ENCODE measurements at places on chromosomes 4 and X.

GRCh38 chr4:98530572-98530971, 127.8 kb downstream of the TSPAN5 start:
- no peak for DNase-seq

DNA sequence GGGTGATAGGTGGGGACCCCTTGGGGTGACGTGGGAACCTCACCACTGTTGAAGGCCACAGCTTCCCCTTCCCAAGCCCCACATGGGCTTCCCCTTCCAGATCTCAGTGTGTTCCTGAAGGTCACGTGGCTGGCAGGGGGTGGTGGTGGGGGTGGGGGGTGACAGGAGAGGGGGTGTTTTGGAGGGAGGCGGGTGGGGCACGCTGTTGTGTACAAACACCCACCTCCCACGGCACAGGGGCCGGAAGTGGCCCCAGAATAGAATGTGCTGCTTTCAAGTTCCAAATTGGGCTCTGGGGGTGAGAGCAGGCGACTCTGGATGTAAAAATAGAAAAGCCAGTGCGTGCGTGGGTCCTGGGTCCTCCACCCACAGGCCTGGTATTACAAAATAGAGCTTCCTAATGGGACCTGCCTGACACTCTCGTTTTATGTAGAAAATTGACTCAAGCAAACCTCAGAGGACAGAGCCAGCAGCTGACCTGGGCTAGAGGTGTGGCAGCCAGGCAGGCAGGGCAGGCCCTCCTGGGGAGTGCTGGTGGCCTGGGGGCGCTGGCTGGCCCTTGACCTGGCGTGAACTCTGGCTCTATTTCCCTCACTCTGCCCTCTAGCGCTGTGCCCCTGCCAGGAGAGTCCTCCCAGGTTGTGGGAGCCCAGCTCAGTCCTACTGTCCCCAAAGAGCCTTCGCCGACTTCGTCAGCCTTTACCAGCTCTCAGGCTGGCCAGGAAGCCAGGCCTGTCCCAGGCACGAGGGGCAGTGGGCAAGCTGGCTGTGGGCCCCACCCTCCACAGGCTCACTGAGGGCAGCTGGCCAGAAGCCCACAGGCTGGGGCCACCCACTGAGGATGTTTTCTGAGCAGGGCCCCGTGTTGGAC, 5.4 kb upstream of the SH3BP2 start:
- no peak for DNase-seq

DNA sequence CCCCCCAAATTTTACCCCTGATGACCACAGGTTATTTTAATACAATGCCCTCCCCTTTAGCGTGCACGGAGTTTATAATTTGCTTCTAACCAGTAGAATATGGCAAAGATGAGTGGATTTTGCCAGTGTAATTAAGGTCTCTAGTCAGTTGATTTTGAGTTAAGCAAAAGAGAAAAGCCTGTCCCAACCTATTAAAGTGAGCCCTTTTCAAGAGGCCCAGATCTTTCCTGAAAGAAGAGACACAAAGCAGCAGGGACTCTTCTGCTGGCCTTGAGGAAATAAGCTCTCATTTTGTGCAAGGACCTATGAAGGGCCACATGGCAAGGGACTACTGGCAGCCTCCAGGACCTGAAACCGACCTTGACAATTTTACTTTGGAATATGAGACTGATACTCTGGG, 61.9 kb upstream of the GABRG1 start:
- no peak for DNase-seq

DNA sequence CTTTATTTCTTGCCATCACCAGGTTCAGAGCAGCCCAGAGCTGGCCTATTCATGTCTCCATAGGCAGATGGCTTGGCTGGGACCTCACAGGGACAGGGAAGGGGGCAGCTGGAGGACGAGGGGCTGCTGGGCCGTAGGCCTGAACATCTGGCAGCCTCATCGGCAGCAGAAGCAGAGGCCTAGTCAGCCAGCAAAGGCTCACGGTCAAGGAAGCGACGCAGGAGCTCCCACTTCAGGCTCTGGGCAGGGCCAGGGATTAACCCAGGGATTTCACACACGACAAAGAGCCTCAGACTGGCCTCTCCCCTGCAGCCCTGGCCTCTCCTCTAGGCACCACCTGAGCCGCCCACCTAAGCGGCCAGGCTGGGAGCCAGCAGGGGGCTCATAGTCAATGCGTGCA, 46.0 kb upstream of the MAN2B2 start:
- no peak for DNase-seq

DNA sequence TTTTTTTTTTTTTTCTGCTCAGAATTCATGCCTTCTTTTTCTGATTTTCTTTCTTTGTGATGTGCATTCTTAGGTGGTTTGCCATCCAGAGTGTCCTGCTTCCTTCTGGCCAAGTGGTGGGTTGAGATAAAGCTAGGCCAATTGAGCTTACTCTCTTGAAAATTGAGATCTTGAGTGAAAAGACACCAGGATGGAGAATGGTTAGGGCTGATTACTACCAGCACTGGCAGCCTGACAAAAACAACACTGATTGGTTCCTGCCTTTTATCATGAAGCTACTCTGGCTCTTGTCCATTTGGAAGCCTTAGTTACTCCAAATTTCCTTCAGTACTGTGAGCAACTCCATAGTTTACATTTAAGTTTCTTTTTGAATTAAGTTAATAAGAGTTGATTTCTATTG, 404.0 kb downstream of the PPARGC1A start:
- DNase-seq: no peak

- DNase-seq: no peak
Measured at GRCh38 chrX:150536455-150537116, 31.8 kb upstream of the MTM1 start.

DNA sequence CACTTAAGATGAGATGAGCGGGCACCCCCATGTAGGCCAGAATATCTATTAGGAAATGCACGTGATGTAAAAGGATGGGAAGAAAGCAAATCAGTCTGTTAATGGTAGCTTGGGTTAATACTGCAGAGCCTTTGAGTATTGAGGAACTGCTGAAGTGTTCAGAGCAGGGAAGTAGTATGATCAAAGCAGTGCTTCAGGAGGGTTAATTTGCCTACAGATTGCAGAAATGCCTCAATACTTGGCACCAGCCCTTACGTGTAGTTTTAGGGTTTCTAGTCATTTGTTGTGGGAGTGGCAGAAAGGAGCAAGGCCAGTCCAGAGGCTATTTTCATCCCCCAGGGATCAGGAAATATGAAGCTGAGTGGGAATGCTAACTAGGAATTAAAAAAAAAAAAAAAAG, 19.7 kb downstream of the ZFX start:
- DNase-seq: no peak

DNA sequence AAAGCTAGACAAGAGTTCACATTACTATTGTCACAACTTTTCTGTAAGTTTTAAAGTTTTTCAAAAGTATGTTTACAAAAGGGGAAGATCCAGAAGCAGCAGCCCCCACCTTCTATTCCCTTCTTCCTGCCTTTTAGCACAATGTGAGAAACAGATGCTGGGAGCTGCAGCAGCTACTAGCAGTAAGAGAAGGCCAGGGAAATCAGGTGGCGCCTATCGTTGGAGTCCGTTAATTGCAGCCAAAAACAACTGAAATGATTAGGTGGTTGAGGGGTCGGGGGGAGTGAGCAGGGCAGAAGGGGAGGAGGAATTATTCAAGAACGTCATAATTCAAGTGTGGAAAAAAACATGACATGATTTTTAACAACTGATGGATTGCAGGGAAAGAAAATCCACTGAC, 27.4 kb downstream of the FRYL start:
- no peak for DNase-seq

GRCh38 chr4:76002176-76002575, 5.1 kb downstream of the CXCL9 start:
- no peak for DNase-seq

DNA sequence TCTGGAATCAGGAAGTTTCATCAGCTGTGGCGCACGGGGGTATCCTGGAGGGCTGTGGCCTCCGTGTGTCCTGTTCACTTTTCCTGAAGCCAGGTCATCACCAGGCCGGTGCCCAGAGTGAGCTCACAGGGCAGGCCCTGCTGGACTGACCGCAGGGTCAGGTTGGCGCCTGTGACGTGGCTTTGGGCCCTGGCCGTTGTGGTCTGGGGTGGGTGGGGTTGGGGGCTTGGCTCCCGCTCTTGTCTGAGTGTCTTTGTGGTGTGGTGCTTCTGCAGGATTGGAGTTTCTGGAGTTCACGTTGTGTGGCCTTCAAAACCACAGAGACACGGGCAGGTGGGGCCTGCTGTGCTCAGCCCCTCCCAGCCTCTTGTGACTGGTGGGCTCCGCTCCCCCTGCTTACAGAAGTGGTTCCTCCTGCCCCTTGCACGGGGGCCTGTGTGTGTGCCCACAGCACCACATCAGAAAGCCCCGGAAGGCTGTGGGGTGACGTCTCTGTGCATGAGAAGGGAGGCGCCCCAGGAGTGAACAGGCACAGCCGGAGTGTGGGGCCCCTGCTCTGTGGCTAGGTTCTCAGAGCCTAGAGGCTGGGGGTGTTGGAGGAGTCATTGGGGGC, 9.5 kb downstream of the RGS12 start:
- peak; percentile 49 for DNase-seq

DNA sequence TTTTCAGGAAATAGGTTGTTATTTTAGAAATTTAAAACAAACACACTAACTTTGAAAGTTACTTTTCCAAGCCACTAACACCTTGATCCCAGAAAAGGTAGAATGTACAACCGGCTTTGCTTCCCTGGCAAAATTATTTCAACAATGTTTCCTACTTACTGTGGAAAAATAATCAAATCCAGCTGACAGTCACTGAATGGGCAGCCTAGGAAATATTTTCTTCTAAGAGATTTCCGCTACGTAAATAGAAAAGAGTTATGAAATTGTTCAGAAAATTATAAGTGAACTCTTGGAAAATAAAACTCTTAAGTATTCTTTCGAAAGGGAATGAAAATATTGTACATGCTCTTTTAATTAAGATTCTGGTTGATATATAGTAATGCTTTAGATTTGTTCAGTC, 195.7 kb downstream of the GASK1B start:
- no peak for DNase-seq

DNA sequence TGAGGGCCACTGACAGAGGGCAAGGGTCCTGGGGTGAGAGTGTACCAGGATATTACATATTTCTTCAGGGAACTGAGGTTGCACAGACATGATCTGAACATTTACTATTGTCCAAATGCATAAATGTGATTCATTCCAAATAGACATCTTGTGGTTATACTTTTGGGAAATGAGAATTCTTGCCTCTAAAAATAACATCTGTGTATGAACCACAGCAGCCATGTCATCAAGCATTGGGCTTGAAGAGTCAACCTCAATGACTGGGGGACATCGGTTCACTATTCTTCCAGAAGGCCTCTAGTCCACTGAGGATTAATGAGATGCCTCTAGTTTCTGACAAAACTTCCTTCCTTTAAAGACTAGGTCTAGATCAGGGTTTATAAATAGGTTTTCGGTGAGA, 193.1 kb upstream of the GPC4 start:
- no peak for DNase-seq

- no peak for DNase-seq
Measured at GRCh38 chrX:23374291-23374690, 39.6 kb downstream of the PTCHD1 start.

GRCh38 chr4:28744066-28744465, 1883.4 kb downstream of the STIM2 start:
- no peak for DNase-seq

DNA sequence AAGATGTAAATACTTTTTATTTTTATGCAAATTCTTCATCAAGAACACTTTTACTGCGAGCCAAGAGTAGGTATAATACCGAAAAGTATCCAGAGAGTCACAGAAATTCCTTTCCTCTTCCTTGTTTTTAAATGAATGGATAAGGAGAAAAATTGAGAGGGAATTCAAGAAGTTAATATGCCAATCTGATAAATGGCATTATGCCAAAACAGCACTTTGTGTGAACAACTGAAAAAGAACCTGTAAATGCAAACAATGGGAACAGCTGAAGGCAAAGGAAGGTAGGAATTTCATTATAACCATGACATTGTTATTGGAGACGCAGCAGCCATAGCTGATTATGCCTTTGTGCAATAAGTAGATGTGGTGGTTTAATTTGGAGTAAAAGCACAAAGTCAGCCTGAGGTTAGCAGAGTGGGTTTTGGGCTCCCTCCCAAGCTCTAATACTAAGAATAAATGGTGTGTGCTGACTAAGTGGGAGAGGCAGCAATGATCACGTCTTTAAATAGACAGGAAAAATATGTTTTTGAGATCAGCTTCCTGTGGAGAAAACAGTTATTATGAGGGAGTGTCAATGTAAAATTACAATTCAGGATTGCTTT, 209.8 kb upstream of the NDST4 start:
- no peak for DNase-seq

DNA sequence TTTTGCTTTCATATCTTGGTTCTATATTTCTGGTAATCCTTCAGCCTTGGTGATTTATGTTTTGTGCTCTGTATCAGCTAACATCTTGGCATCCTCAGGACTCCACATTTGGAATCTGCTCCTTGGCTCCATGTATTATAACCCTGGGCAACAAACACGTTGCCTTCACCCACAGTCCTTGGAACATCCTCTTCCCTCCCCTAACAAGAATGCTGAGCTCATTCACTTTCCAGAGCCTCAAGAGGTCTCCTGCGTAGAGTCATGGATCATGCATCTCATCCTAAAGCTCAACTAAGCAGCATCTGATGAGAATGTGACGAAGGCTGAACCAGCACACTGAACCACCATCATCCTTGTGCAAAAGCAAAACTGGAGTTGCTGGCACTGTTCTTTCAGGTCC, 60.5 kb upstream of the C1GALT1C1 start:
- no peak for DNase-seq

DNA sequence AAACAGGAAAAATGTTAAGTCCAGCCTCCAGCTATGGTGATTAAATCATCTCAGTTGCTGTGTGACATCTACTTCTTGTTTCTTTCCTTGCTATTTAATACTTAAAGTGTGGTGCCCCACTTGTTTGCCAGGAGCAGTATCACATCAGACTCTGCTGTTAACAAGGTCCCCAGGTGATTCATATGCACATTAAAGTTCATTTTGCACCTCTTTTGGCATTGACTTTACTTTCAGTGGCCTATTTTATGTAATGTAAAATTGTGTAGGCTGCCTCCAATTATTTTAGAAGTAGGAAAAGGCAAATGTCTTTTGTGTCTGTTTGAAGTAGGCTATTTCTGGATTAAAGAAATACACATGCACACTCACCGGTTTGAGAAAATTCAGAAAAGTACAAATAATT, 47.5 kb downstream of the CPE start:
- DNase-seq: no peak

DNA sequence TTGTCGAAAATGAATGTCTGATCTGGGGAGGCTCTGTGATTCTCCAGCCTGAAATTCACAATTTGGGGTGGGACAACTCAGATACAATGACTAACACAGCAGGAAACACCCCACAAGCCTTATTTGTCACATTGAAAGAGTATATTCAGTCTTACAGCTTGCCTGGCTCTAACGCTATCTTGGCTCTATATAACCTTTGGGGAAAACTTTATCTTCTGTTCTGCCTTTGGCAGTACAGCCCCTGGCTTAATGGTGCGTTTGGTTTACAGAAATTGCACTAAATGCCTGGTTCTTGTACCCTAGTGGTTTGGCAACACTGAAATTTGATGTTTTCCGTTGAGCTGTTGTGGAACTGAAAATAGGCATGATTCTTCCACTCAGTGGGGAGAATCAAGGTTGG, 178.1 kb upstream of the VEGFC start:
- DNase-seq: no peak

DNA sequence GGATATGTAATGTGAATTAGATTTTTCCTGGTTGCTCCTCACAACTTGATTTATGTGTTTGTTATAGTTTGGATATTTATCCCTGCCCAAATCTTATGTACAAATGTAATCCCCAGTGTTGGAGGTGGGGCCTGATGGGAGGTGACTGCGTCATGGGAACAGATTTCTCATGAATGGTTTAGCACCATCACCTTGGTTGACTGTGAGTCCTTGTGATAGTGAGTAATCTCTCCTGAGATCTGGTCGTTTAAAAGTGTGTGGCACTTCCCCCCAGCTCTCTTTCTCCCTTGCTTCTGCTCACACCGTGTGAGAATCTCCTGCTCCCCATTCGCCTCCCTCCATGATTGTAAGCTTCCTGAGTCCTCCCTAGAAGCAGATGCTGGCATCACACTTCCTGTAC, 2.2 kb downstream of the MID2 start:
- no peak for DNase-seq

All from stimulated activated CD8-positive, alpha-beta memory T cell treated with anti-CD3 and anti-CD28 coated beads, Interleukin-7, amount 100 ng/mL, for 1 hour (primary cell).